ENCODE measurements at places on chromosomes 7 and 10. TPM values are rescaled to one million over a fixed set of nuclear protein-coding genes. Genes with fewer than 3 reads are reported as not detected.
A peak's percentile ranks its signal among the peaks of the same experiment; 100 is the strongest.

The TRDMT1 gene
- total RNA-seq = 13.6 TPM

The EPHB4 gene
- 1.9 TPM for total RNA-seq

The GUSB gene
- 72.2 TPM for total RNA-seq

The STEAP4 gene
- total RNA-seq = not detected

The ZNF239 gene
- 0.52 TPM for total RNA-seq

The SORBS1 gene
- total RNA-seq = 0.24 TPM

DNA sequence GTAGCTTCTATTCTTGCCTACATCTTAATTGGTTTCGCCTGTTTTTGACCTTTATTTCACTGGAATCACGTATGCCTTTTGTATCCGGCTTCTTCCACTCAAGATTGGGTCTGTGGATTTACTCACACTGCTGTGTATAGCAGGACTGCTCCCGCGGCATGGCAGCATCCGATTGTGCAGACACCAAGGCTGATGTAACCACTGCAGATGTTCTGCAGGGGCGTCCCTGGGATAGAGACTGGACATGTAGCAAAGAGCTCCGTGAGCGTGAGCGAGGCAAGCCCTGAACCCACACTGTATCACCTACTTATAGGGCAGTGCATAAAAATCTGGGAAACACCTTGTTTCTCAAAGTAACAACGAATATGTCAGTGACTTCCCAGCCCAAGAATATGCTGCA, 11.4 kb upstream of the IDI2 start:
- DNase-seq = no peak
- H3K4me1 ChIP-seq = peaks cover 9% of the 10 kb centered on the region
- H3K27ac ChIP-seq = no peak overlapping the region
- H3K27me3 ChIP-seq = no peaks in the 10 kb centered on the region

DNA sequence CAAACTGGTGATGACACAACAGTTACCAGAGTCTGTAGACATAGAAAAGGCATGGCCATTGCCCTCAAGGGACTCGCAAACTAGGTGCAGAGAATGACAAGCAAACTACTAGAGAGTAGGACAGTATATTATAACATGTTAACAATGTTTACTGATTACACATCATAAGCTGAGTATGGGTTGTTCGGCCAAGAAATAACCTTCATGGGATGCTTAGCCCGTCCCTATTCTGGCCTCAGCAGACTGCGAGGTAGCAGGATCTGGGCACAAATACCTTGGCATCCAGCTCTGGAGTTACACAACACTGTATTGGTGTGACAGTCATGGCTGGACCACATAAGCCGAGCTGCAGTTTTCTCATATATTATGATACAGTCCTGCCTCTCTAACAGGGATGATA, 51.4 kb downstream of the ABCB4 start:
- H3K27me3 ChIP-seq = peaks cover 22% of the 10 kb centered on the region
- no peaks in the 10 kb centered on the region for H3K36me3 ChIP-seq
- no peak overlapping the region for H3K27ac ChIP-seq
- no peak overlapping the region for H3K4me3 ChIP-seq
- no peak for DNase-seq
- no peaks in the 10 kb centered on the region for H3K4me1 ChIP-seq

GRCh38 chr7:17060051-17060450, 178.3 kb upstream of the AGR3 start:
- H3K4me1 ChIP-seq = peaks cover 32% of the 10 kb centered on the region
- peaks cover 5% of the 10 kb centered on the region for H3K36me3 ChIP-seq
- no peak for DNase-seq
- H3K4me3 ChIP-seq = no peak overlapping the region
- no peaks in the 10 kb centered on the region for H3K27me3 ChIP-seq

DNA sequence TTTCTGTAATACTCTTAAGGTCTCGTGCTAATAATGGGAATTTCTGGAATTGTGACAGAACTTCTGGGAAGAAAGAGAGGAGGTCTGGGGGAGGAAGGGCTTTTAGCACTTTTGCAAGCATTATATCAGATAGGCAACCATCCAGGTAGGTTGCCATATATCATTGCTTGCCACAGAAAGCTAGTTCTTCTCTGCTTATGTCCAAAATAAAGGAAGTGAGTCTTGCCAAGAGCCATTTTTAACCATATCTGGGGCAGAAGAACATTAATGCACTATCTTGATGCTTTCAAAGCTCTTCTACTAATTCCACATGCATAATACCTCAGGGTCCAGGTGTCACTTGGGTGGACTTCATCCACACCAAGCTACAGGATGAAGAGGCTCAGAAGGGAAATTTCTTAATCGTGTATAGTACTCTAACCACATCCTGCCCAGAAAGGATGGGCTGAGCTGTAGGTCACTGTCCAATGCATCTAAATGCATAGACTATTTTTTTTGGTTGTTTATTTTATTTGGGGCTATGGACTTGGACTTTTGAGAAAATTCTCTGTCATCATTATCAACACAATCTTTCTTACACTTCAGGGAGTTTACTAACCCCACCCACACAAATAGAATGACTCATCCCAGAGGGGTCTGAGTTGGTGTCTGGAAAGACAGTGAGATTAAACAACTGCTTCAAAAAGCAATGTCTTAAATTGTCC, 68.9 kb upstream of the ADO start:
- H3K4me1 ChIP-seq = peaks cover 2% of the 10 kb centered on the region
- H3K27ac ChIP-seq = no peak overlapping the region
- H3K27me3 ChIP-seq = peaks cover 4% of the 10 kb centered on the region
- no peaks in the 10 kb centered on the region for H3K36me3 ChIP-seq
- no peak overlapping the region for H3K4me3 ChIP-seq

DNA sequence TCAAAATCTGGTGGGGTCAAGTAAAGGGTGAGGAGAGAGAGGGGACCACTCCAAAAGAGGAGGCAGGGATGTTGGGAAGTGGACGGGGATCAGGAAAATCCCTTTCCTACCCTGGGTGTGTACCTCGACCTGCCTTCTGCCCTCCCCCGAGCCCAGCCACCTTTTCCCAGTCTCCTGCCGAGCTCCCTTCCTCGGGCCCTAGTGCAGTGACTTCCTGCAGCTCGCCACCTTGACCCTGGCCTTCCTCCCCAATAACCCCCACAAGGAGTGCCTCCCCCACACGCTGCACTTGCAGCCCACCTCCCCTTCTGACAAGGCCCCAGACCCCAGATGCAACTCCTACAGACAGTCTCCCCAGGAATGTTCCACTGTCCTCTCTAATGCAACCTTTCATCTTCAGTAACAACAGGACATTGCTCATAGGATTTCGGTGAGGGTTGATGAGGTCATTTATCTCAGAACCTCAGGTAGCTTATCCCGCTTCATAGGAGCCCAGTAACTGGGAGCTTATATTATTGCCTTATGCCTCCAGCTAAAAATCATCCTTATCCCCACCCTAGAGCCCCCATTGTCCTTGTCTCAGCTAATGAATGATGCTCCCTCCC, 90.1 kb downstream of the MKI67 start:
- no peaks in the 10 kb centered on the region for H3K36me3 ChIP-seq
- peaks cover 11% of the 10 kb centered on the region for H3K4me1 ChIP-seq
- H3K4me3 ChIP-seq = no peak overlapping the region
- no peak for DNase-seq
- H3K27ac ChIP-seq = no peak overlapping the region

GRCh38 chr10:109327266-109327665, 596.0 kb downstream of the XPNPEP1 start:
- no peak overlapping the region for H3K27ac ChIP-seq
- H3K27me3 ChIP-seq = no peaks in the 10 kb centered on the region
- H3K4me1 ChIP-seq = no peaks in the 10 kb centered on the region
- no peaks in the 10 kb centered on the region for H3K36me3 ChIP-seq

GRCh38 chr10:63441404-63441803, 24.4 kb downstream of the JMJD1C start:
- no peak overlapping the region for H3K27ac ChIP-seq
- H3K4me1 ChIP-seq = no peaks in the 10 kb centered on the region
- H3K36me3 ChIP-seq = peaks cover 8% of the 10 kb centered on the region

DNA sequence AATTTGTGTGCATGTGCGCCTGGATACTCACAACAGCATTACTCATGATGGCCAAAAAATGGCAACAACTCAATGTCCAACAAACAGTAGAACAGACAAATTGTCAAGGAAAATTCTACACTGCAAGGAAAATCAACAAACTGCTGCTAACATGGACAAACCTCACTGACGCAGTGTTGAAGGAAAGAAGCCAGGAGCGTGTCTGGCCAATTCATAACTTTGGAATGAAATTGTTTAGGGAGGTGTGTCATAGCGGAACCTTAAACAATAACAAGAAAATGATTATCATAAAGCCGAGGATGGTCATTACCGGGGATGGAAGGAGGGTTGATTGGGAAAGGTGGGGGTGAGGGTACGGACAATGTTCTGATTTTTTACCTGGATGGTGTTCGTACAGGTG, 29.1 kb downstream of the ALOX5 start:
- H3K4me3 ChIP-seq = no peak overlapping the region
- H3K27ac ChIP-seq = no peak overlapping the region
- no peak for DNase-seq
- peaks cover 36% of the 10 kb centered on the region for H3K27me3 ChIP-seq

DNA sequence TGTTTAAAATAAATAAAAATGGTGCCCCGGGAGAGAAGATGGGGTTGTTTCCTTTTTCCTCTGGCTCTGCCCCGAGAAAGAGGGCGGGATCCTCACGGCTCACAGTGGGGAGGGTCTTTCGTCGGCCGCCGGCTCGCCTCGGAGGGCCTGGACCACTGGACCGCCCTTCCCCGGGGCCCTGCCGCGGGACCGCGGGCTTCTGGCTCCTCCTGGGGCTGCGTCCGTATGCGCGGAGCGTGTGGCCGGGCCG, 3.5 kb upstream of the IGF2BP3 start:
- no peak for DNase-seq
- peaks cover 53% of the 10 kb centered on the region for H3K27me3 ChIP-seq
- peaks cover 5% of the 10 kb centered on the region for H3K36me3 ChIP-seq
- peaks cover 34% of the 10 kb centered on the region for H3K4me1 ChIP-seq

DNA sequence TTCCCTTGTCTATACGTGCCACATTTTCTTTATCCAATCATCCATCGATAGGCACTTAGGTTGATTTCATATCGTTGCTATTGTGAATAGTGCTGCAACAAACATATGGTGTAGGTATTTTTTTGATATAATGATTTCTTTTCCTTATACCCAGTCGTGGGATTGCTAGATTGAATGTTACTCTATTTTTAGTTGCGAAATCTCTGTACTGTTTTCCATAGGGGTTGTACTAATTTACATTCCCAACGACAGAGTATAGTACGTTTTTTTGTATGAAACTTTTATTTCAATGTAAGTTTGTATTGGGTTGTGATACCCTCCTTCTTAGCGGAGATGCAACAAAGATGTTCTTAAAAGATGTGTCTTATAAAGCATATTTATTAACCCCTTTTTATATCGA, 30.0 kb downstream of the AKR1B1 start:
- no peak for DNase-seq
- peaks cover 18% of the 10 kb centered on the region for H3K4me1 ChIP-seq
- no peak overlapping the region for H3K4me3 ChIP-seq

DNA sequence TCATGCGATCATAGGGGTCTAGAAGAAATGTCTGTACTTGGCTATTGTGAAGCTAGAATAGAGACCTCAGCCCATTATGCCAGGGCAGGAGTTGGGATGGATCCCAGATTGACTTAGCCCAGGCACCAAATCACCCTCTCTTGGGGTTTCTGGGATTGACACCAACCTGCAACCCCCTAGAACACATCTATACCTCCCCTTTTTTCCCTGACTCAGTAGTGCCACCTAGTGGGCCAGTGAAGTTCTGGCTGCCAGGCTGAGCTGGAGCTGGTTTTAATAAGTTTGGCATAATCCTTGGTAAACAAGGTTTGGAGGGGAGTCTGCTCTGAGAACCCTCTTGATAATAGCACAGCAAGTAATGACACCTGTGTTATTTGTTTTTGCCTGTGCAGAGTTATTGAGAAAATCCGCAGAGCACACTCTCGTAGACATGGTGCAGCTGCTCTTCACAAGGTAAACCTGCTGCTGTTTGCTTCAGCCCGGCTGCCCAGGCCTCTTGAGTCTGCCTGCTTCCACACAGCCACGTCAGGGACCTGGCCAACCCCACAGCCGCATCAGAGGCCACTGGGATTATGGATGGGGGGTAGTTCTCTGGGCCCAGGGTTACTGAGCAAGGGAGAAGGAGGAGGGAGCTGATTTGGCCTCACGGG, 43.3 kb upstream of the NFKB2 start:
- peaks cover 29% of the 10 kb centered on the region for H3K36me3 ChIP-seq
- no peak overlapping the region for H3K27ac ChIP-seq
- H3K4me3 ChIP-seq = no peak overlapping the region
- peak; percentile 81 for DNase-seq
- H3K4me1 ChIP-seq = no peaks in the 10 kb centered on the region

DNA sequence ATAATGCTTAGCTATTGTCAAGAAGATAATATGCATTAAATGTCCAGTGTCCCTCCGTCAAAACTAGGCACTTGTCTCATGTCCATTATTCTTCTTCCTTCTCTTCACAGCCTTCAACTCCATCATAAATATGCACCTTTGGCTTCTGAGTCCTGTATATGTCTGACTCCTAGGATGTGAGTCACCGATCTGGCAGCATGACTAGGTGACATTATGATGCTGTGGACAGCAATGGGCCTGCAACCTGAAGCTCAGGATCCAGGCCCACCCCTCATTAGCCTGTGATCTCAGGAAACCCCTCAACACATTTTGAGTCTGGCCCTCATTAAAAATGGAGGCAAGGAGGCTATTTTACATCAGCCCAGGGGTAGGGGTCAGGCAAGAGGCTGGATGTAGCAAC, 362.5 kb upstream of the ZMIZ1 start:
- H3K27me3 ChIP-seq = peaks cover 5% of the 10 kb centered on the region
- H3K27ac ChIP-seq = no peak overlapping the region
- no peak overlapping the region for H3K4me3 ChIP-seq
- no peak for DNase-seq

DNA sequence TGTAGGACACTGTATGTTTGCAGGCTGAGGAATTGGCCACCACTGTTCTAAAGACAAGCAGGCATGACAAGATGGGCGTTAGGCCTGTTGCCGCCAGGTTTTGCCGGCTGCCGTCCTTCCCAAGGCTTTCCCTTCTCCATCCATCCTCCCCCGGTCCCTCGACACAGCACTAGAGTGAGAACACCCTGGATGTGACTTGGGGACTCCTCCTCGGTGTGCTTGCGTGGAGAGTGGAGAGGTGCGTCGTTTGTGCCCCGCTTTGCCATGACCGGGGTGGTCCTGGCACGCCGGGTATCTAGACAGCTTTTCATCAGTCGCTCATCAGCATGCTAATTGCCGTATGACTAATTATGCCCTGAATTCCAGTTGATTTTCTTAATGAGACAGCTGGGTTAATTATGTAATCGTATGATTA, 206.6 kb upstream of the SH2B2 start:
- H3K4me3 ChIP-seq = no peak overlapping the region
- H3K27ac ChIP-seq = no peak overlapping the region
- H3K4me1 ChIP-seq = peaks cover 7% of the 10 kb centered on the region
